ENCODE measurements at places on chromosomes 6 and 20.
A peak's percentile ranks its signal among the peaks of the same experiment; 100 is the strongest.

DNA sequence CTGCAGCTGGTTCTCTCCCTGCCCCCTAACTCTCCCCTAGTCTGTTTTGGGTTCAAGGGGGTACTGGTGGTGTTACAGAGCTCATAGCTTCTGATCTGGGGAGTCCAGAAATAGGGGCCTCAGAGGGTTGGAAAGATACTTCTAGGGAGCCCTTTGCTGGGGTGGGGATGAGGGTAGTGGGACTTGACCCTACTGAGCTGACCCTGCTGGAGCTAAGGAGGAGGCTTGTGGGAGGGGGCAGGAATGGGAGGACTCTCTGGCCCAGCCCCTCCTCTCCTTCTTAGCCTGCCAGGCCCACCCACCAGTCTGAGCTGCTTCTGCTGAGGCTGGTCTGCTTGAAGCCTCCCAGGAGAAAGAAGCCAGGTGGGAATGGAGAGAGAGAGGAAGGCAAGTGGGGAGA is at the start of gene EGFL8:
TSS of gene EGFL8 (plus strand) at position 301 of the 400 bp plus-strand sequence. CDS start 1,571 bp downstream, outside the sequence.
- DNase-seq = no peak

GRCh38 chr6:57068061-57068460 is 21.6 kb downstream of the KIAA1586 start:
- DNase-seq = no peak

DNA sequence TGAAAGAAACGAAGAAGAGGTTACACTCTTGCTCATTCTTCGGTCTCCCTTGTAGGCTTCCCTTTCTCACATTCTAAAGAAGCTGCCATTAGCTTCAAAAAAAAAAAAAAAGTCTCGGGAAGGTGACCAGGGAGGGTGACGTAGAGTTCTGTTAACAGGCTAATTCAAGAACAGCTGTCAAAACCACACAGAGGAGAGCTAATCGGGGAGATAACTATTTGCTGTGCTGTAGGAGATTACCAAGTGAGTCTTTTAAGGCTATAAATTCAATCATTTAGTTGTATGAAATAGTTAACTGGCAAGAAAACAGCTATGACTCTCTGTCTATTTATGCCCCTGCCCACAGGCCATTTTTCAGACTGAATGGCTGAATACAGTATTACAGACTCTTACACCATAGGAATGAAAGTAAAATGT is 256.8 kb downstream of the SYNE1 start:
- peak; percentile 55 for DNase-seq

- no peak for DNase-seq
Observed at GRCh38 chr6:115443825-115444478, 616.7 kb downstream of the FRK start.

- DNase-seq = no peak
Observed at GRCh38 chr6:166119116-166119911, 48.3 kb downstream of the TBXT start.

GRCh38 chr6:44264154-44265006 is 971 bp downstream of the NFKBIE start:
- no peak for DNase-seq

GRCh38 chr20:14916360-14916920 is 579.0 kb upstream of the FLRT3 start:
- no peak for DNase-seq

DNA sequence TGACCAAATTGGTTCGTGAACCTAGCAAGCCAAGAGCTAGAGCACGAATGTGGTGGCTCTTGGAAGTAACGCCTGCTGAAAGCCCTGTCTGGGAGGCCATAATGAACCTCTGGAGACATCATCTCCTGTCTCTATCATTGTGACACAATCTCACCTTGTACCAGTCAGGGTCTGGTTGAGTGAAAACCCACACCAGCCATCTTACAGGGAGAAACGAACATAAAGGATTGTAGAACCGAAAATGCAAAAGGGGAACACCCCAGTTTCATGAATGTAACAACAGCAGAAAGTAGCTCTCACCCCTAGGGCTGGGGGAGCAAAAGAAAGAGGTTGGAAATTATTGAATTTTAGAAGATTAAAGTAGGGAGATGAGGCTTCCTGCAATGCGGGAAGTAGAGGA is 50.9 kb upstream of the TAB2 start:
- DNase-seq = no peak

DNA sequence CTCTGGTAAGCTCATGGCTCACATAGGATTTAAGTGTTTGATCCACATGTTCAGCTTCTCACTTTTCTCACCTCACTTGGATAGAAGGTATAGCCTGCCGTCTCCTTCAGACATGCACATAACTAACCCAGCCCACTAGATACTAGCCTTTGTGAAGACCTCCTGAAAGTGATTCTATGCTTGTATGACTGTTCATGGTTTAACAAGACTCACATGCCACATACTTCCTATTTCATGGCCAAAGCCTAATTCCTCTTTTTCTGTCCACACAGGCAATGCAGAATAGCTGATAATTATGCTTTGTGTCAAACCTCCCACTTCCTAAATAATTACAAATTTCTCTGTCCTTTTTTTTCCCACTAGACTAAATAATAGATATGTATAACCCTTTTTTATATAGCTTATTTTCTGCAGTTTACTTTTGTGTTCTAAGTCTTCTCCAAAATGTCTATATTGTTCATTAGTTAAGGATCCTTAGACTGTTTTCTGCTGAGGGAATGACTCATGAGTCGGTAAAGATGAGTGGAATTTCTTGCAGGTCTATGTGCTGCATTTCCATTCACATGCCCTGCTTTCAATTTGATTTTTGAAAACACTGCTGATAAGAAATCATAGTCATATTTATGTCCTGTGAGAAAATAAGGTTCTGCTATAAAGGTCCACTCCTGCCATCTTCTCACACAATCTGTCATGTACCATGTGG is 43.0 kb downstream of the HDDC2 start:
- DNase-seq = no peak

DNA sequence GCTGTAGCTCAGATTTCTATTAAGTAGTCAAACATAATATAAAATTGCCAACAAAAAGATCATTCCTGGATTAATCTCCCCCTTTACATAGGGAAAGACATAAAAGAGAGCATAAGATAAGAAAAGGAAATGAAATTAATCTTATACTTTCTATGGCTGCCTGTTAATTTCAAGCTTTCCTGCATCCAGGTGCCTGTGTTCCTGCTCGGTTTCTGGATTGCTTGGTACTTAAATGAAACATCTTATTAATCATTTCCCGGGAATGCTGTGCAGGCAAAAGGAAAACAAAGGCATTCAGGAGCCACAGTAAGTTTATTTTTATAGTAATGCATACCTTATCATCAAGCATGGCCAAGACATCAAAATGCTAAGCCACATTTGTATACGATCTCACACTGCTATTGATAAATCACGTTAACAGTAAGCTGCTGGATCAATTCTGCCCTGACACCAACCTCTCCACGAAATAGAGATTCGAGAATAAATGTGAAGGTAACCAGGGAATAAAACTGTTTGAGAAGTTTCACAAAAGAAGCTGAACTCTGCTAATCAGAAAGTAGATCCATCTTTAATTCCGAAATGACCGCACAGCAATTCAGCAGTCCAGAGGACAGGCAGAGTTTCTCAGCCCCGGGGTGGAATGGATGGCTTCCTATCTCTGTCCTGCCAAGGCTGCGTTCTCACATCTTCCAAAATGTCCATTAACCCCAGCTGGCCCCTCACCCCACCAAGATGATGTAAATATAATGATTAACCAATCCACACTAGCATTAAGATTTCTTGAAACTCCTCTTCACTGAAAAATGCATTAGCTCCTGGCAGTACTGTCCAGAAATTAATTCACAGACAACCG is 32.6 kb upstream of the APCDD1L start:
- peak; percentile 27 for DNase-seq

GRCh38 chr20:35135867-35136586 is 11.1 kb downstream of the EDEM2 start:
- peak; percentile 49 for DNase-seq

GRCh38 chr6:1825926-1826325 is 216.2 kb downstream of the FOXC1 start:
- DNase-seq = peak; percentile 75

- no peak for DNase-seq
Observed at GRCh38 chr6:56540232-56541029, 102.3 kb downstream of the DST start.

- peak; percentile 88 for DNase-seq
Observed at GRCh38 chr6:22231616-22232015, 65.2 kb downstream of the PRL start.

DNA sequence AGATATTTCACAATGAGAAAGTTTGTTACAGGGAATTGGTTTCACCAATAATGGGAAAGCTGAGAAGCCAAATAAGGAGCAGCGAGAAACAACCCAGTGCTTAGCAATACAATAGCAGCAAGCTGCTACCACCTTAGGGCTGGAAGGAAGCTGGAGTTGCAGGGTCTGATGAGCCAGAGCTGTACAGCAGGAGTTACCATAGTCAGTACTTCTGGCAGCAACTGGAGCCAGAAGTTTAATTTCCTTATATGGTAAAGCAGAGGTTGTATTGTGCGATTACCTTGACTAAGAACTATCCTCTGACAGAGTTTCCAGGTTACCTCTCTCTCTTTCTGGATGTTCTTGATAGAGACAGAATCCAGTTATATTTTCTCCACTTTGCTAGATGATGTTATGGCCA is 137.1 kb upstream of the OLIG3 start:
- DNase-seq = peak; percentile 39

GRCh38 chr6:73516514-73517489 is 4.0 kb downstream of the EEF1A1 start:
- DNase-seq = no peak

DNA sequence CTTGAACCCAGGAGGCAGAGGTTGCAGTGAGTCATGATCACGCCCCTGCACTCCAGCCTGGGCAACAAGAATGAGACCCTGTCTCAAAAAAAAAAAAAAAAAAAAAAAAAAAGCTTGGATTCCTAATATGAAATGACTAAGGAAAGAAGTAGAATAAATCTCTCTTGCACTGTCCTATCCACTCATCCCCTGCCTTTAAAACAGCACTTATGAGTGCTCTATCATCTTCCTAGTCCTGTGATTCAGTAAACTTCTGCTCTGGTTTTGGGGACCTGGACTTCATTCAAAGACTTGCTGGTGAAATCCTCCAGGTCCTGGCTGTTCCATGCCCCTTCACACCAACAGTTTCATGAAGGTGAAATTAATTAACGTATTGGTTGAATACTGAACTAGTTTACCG is 29.6 kb downstream of the TNFAIP3 start:
- no peak for DNase-seq

- peak; percentile 13 for DNase-seq
Observed at GRCh38 chr6:150617496-150618460, 18.1 kb downstream of the PLEKHG1 start.
